ENCODE measurements at places on chromosomes 13 and 19.

- no peak for DNase-seq
- no peak overlapping the region for H3K27ac ChIP-seq
- no peaks in the 10 kb centered on the region for H3K27me3 ChIP-seq
- H3K36me3 ChIP-seq: peaks cover 12% of the 10 kb centered on the region
- no peak overlapping the region for H3K4me3 ChIP-seq
Measured at GRCh38 chr19:12952488-12953137, 4.4 kb downstream of the GADD45GIP1 start.

- H3K27me3 ChIP-seq: no peaks in the 10 kb centered on the region
- H3K36me3 ChIP-seq: no peaks in the 10 kb centered on the region
- H3K4me1 ChIP-seq: peaks cover 2% of the 10 kb centered on the region
- no peak for DNase-seq
- no peak overlapping the region for H3K4me3 ChIP-seq
- H3K27ac ChIP-seq: no peak overlapping the region
Measured at GRCh38 chr13:54004026-54004699, 975.5 kb downstream of the OLFM4 start.

DNA sequence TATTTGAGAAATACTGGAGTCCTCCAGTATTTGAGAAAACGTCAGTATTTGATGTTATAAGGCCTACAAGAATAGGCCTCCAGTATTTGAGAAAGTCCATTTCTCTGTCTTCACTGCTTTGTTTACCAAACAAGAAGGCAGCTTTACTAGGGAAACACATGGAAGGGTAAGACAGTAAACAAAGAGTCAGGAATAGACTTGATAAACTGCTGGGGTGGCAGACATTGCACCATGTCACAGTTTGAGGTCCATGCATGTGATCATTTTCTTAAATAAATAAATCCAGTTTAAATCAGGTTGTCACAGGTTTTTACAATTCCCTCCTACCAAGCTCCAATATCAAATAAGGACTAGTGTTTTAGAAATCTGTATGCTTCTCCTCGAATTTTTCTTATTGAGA is 1431.0 kb upstream of the SPRY2 start:
- H3K4me1 ChIP-seq: peaks cover 2% of the 10 kb centered on the region
- peak; percentile 92 for DNase-seq
- peak overlapping the region; percentile 59 for H3K27ac ChIP-seq
- no peaks in the 10 kb centered on the region for H3K36me3 ChIP-seq
- H3K27me3 ChIP-seq: no peaks in the 10 kb centered on the region

- H3K4me1 ChIP-seq: no peaks in the 10 kb centered on the region
- H3K4me3 ChIP-seq: no peak overlapping the region
- H3K27ac ChIP-seq: no peak overlapping the region
- no peaks in the 10 kb centered on the region for H3K36me3 ChIP-seq
- H3K27me3 ChIP-seq: no peaks in the 10 kb centered on the region
- no peak for DNase-seq
Measured at GRCh38 chr13:85640727-85641126, 158.5 kb downstream of the SLITRK6 start.

DNA sequence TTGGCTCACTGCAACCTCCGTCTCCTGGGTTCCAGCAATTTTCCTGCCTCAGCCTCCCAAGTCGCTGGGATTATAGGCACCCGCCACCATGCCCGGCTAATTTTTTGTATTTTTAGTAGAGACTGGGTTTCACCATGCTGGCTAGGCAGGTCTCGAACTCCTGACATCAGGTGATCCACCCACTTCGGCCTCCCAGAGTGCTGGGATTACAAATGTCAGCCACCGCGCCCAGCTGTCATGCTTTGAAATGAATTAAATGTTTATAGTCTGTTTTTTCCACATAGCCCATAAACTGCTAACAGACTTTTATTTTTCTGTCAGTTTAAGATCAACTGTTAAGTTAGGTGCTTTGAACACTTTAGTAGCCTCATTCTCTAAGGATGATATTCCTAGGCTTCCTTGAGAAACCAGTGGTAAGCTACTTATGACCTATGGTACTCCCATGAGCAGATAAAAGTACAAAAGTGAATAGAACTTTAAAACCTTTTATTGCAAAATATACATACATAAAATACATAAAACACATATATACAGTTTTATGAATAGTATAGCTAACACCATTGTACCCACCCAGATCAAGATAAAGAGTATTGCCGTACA is 13.6 kb downstream of the TPP2 start:
- H3K27me3 ChIP-seq: no peaks in the 10 kb centered on the region
- no peaks in the 10 kb centered on the region for H3K4me1 ChIP-seq
- no peak overlapping the region for H3K4me3 ChIP-seq
- peaks cover 5% of the 10 kb centered on the region for H3K36me3 ChIP-seq

GRCh38 chr13:108924541-108924940 is 295.1 kb downstream of the MYO16 start:
- no peaks in the 10 kb centered on the region for H3K27me3 ChIP-seq
- DNase-seq: peak; percentile 51
- H3K36me3 ChIP-seq: no peaks in the 10 kb centered on the region
- no peak overlapping the region for H3K4me3 ChIP-seq
- H3K4me1 ChIP-seq: no peaks in the 10 kb centered on the region

DNA sequence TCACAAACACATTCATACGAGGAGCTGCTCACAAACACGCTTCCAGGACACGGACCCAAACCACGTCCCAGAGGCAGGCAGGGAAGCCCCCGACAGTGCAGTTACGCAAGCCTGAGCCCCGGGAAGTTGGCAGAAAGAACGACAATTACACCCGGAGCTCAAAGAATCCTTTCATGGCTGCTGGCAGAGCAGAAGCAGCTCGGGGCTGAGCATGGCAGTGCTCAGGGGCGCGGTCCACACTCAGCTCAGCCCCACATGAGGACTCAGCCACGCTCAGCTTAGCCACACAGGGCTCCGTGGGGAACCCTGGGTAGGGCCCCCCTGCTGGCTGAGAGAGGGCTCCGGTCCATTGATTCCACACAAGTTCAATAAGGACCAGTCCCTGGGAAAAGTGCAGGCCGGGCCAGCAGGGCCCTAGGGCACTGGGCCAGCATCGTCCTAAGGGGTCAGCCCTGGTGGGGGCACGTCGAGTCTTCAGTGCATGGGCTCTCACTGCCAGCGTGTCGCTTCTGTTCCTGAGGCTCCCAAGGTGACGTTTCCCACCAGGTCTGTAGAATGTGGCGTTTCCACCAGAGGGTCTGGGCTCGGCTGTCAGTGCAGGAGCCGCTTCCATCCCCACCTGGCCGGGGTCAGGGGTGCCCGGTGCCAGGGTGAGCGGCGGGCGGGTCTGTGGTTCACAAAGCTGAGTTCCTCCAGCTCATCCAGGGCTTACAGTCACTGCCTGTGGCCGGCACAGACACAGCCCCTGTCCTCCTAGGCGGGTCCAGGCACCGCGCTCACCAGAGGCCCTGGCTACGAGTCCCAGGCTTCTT is 23.1 kb downstream of the GAS6 start:
- no peaks in the 10 kb centered on the region for H3K27me3 ChIP-seq
- H3K36me3 ChIP-seq: no peaks in the 10 kb centered on the region
- DNase-seq: no peak
- no peak overlapping the region for H3K27ac ChIP-seq
- H3K4me3 ChIP-seq: no peak overlapping the region
- peaks cover 3% of the 10 kb centered on the region for H3K4me1 ChIP-seq

DNA sequence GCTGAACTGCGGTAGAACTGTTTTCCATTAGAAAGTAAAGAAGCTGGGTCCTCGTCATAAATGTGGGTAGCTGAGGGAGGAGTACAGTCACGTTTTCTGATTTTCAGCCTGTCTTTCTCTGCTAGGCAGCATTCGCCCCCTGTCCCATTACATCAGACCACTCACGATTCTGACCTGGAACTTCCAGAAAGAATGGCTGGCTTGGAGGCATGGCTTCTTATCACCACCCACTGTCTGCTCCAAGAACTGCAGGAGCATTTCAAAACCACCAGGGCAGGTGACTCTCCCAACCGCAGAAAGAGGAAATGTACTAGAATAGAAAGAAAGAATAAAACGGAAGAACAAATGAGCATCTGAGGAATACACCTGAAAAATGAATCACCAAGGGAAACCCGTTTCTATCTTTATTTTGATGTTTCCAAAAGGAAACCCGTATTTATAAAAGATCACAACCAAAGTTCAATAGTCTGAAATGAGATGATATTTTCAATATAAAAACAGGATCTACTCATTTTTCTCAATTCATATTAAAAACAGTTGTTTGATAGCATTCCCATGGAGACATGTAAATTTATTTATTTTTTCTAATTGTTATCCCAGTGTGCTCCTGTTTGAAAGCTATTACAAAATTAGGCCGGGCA is 22.1 kb upstream of the POMP start:
- no peak overlapping the region for H3K4me3 ChIP-seq
- peaks cover 2% of the 10 kb centered on the region for H3K4me1 ChIP-seq
- peak; percentile 87 for DNase-seq
- H3K27ac ChIP-seq: no peak overlapping the region
- no peaks in the 10 kb centered on the region for H3K27me3 ChIP-seq

- no peak overlapping the region for H3K27ac ChIP-seq
- H3K36me3 ChIP-seq: peaks cover 1% of the 10 kb centered on the region
- H3K27me3 ChIP-seq: no peaks in the 10 kb centered on the region
- H3K4me1 ChIP-seq: no peaks in the 10 kb centered on the region
Measured at GRCh38 chr19:3642987-3643673, 16.5 kb upstream of the CACTIN start.

DNA sequence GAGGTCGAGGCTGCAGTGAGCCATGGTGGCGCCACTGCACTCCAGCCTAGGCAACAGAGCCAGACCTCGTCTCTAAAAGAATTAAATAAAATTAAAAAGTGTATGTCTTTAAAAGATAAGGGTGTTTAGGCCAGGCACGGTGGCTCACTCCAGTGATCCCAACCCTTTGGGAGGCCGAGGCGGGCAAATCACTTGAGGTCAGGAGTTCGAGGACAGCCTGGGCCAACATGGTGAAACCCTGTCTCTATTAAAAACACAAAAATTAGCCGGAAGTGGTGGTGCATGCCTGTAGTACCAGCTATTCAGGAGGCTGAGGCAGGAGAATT is 7.5 kb upstream of the SDHAF1 start:
- H3K36me3 ChIP-seq: no peaks in the 10 kb centered on the region
- H3K27ac ChIP-seq: no peak overlapping the region
- DNase-seq: no peak
- no peak overlapping the region for H3K4me3 ChIP-seq
- H3K27me3 ChIP-seq: no peaks in the 10 kb centered on the region

GRCh38 chr19:51097166-51097738 is 11.0 kb downstream of the CTU1 start:
- H3K36me3 ChIP-seq: no peaks in the 10 kb centered on the region
- peak; percentile 55 for DNase-seq
- H3K27me3 ChIP-seq: no peaks in the 10 kb centered on the region

DNA sequence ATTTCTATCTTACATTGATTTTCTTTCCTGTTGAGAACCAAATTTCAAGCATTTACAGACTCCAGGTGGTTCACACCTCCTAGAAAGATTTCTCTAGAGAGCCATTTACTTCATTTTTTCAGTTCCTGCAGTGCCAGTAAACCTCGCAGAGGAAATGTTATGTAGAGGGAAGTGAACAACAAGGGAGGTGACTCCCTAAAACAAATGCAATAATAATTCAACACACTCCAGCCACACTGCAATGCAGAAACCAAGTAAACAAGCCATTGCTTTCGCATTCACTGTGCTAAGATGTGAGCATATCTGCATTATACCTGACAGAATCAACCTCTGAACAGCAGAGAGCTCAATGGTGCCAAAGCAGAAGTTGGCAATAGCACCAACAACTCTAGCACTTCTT is 215.1 kb downstream of the RBM26 start:
- H3K27me3 ChIP-seq: no peaks in the 10 kb centered on the region
- no peak overlapping the region for H3K27ac ChIP-seq
- no peak overlapping the region for H3K4me3 ChIP-seq
- no peaks in the 10 kb centered on the region for H3K36me3 ChIP-seq

DNA sequence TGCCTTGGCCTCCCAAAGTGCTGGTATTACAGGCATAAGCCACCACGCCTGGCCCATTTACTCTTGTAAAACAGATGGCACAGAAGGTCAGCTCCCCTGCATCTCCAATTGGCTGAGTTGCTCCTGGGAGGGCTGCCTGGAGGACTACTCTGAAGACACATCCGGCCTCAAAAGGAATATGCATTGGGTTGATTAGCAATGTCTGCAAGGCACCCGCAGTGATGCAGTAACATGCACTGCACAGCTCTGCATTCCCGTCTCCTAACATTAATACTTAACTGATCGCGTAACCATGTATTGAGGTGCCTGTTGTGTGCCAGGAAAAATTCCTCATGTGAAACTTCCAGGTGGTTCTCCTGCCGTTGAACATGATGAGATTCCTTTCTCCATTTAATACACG is 5.0 kb downstream of the ELAVL3 start:
- DNase-seq: no peak
- no peak overlapping the region for H3K27ac ChIP-seq
- peaks cover 8% of the 10 kb centered on the region for H3K27me3 ChIP-seq
- no peaks in the 10 kb centered on the region for H3K36me3 ChIP-seq

- no peaks in the 10 kb centered on the region for H3K36me3 ChIP-seq
- no peaks in the 10 kb centered on the region for H3K4me1 ChIP-seq
- no peaks in the 10 kb centered on the region for H3K27me3 ChIP-seq
- H3K4me3 ChIP-seq: no peak overlapping the region
- no peak overlapping the region for H3K27ac ChIP-seq
Measured at GRCh38 chr19:16262618-16263017, 62.0 kb upstream of the KLF2 start.

GRCh38 chr19:17234911-17235299 is 8.9 kb downstream of the OCEL1 start:
- DNase-seq: peak; percentile 77
- H3K4me1 ChIP-seq: peaks cover 6% of the 10 kb centered on the region
- peak overlapping the region; percentile 97 for H3K27ac ChIP-seq
- H3K27me3 ChIP-seq: no peaks in the 10 kb centered on the region

GRCh38 chr13:47858042-47859025 is 142.7 kb downstream of the SUCLA2 start:
- H3K27ac ChIP-seq: no peak overlapping the region
- H3K36me3 ChIP-seq: no peaks in the 10 kb centered on the region
- peaks cover 2% of the 10 kb centered on the region for H3K4me1 ChIP-seq
- no peak for DNase-seq

DNA sequence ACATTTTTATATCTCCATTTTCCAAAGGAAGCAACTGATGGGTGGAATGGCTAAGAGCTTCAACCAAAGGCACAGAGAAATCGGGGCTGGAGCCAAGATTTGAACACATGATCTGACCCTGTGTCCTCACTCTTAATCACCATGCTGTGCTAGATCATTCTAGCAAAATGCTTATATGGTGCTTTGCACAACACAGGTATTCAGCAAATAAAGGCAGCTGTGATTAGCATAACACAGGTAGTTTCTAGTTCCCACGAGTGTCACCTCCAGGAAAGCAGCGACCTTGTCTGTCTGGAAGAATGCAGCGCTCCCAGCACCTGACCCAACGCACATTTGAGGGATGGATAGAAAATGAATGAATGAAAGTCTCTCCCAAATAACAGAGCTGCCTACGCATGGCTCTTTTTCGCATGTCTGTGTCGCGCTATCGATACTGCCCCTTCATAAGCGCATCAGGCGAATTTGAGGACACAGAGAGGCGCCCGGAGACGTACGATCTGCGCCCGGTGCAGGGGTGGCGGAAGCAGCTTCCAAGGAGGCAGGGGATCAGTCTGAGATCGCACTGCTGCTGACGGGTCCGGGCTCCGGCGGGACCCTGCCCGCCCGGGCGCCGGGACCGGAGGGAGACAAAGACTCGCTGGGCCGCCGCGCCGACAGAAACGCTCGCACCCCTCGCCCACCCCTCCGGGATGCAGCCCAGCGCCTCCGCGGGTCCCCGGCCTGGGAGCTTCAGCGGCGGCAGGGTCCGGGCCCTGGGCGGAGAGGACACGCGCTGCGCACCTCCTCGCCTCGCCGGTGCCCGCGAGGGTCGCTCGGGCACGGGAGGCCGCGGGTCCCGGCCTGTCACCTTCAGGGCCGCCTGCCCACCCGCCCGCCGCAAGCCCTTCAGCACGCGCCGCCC is 609 bp downstream of the EPS15L1 start:
- H3K27ac ChIP-seq: peak overlapping the region; percentile 33
- DNase-seq: peak; percentile 26
- H3K4me1 ChIP-seq: peaks cover 5% of the 10 kb centered on the region
- no peaks in the 10 kb centered on the region for H3K36me3 ChIP-seq
- H3K4me3 ChIP-seq: peak overlapping the region; percentile 77
